ENCODE measurements at places on chromosomes 12 and 14.
A peak's percentile ranks its signal among the peaks of the same experiment; 100 is the strongest.

GRCh38 chr12:54725233-54725843, 77.2 kb upstream of the DCD start:
- no peak for DNase-seq

DNA sequence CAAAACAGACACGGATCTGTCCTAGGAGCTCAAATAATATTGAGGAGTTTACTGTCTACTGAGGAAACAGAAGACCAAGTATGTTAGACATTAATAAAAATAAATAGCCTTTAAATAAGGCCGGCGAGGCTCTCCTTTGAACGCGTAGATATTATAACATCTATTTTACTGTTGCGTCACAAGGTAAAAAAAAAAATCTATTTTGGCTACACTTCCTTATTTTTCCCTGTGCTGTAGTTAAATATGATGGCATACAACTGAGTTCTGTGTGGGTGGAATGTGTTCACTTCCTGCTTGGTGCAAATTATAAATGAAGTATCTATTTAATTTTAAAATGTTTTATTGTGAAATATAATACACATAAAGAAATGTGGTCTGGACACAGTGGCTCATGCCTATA, 17.2 kb upstream of the RAD52 start:
- DNase-seq = no peak

DNA sequence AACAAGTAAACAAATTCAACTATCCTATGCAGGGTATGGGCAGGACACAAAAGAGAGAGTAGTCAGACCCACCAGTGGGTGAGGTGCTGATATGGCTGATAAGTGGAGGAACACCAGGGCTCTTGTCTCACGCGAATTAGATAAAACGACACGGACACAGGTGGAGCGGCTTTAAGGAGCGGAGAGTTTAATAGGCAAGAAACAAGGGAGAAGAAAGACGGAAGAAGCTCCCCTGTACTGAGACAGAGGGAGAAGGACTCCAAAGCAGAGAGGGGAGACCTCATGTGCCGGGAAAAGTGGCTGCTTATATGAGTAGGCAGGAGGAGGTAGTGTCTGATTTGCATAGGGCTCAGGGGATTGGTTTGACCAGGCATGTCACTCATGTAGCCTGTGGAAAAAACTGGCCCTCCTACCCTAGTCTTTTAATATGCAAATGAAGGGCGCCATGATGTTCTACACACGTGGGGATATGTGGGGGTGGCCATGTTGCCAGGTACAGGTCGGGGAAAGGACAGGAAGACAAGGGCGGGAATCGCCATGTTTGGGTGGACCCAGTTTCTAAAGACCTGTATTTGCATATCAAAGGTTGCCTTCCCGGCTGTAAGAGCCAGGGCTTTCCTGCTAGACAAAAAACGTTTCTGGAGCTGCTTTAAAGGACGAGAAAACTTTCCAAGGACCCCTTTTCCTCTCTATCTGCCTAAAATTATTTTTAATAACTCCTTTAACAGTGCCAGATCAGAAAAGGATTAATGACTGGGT, 28.8 kb downstream of the RPGRIP1 start:
- peak; percentile 60 for DNase-seq

DNA sequence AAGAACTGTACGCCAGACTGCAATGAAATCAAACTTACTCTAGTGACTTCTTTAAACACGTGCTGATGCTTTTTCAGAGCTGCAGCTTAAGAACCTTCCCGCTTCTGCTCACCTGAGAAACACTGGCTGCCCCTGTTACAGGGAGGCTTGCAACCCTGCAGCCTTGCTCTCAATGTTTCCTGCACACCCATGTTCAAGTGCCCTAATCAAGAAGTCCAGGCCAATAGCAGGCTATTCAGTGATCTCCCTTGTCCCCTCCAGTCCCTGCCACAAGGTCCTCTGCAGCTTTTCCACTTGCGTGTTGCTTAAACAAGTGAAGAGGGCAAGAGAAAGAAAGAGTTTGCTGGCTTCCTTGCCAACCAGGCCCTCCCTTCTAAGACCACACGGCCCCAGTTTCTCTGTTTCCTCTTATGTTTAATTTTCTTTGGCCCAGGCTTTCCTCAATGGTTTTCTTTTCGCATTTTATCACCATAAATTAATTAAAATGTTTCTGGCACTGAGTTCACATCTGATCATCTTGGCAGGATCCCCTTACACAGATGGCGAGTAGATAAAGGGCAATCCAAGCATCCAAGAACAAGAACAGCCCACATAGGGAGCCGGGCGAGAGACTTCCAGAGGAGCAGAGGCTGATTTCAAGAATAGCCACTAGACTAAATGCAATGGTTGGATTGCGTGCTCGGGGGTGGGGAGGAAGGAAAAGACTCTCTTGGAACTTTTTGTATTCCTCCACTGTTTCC, 82.3 kb upstream of the CDKN3 start:
- no peak for DNase-seq

- DNase-seq = no peak
Measured at GRCh38 chr12:42216737-42217136, 21.3 kb downstream of the YAF2 start.

- DNase-seq = no peak
Measured at GRCh38 chr12:116444590-116444943, 114.6 kb upstream of the MAP1LC3B2 start.

DNA sequence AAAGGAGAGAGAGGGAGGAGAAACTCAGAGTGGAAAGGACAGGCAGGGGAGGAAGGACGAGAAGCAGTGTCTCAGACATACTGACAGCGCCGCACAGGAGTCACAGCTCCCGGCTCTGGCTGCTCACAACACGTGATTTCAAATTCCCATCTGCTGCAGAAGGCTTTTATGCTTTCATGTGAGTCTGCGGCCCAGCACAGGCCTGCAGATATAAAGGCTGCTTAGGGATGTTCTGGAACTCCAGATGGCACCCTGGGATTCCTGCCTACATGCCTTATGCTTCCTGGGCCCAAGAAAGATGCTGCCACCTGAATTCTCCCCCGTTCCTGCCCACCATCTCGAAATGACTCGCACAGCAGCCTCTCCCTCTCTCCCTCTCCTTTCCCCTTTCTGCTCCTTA, 89.6 kb downstream of the NUAK1 start:
- no peak for DNase-seq

GRCh38 chr12:102962986-102963385, 5.5 kb downstream of the ASCL1 start:
- no peak for DNase-seq

- no peak for DNase-seq
Measured at GRCh38 chr12:45663455-45663854, 66.1 kb upstream of the ARID2 start.

- no peak for DNase-seq
Measured at GRCh38 chr12:21538061-21538653, 12.1 kb downstream of the SPX start.

GRCh38 chr12:104505095-104505818, 48.5 kb downstream of the CHST11 start:
- DNase-seq = no peak

GRCh38 chr14:71478542-71478941, 453.7 kb upstream of the RGS6 start:
- no peak for DNase-seq

DNA sequence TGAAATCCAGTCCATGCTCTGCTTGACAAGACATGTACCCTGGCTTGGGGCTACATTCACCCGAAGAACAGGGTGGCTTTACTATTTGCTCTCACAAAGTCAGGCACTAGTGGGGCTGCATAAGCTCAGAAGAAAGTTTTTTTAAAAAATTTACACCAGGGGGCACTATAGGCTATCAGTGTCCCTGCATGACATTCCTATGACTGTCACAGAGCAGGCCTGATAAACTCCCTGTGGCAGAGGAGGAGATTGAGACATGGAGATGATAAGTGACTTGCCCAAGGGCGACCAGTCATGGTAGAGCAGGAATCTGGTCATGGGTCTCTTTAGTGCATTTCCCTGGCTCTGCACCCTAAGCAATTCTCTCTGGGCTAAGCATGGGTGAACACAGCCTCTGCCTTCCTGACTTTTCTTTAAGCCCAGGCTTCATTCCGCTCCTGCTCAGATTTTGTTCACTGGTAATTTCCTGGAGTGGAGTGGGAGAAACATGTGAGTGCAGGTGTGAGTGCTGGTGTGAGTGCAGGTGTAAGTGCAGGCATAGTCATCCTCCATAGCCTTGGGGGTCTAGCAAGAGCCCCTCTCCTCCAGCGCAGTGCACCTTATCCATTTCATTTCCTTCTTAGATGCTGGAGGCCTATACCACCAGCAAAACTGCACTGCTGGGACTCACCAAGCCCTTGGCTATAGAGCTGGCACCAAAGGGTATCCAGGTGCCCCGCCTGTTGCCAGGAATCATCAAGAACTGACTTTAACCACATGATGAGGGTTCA, 91.6 kb downstream of the DHRS2 start:
- no peak for DNase-seq

DNA sequence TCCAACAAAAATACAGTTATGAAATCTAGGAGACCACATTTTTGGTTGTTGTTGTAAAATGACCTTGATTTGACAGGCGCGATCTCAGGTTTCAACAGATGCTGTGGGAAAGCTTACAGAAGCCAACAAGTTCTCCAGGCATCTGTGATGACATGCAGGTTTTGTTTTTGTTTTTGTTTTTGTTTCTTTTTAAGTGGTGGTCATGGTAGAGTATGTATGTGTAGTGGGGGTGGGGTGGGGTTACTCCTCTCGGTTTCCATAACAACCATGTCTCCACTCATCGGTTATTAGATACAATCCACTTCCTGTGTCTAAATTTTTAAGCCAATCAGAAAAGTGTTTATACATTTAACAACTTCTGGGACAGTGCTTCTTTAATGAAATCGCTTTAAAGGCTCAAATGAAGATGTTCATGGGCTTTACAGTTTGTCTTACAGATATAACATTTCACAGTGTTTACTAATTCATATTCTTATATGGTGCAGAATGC, 199.9 kb upstream of the FOXN3 start:
- no peak for DNase-seq

GRCh38 chr12:84075991-84076390, 836.6 kb downstream of the SLC6A15 start:
- DNase-seq = no peak

DNA sequence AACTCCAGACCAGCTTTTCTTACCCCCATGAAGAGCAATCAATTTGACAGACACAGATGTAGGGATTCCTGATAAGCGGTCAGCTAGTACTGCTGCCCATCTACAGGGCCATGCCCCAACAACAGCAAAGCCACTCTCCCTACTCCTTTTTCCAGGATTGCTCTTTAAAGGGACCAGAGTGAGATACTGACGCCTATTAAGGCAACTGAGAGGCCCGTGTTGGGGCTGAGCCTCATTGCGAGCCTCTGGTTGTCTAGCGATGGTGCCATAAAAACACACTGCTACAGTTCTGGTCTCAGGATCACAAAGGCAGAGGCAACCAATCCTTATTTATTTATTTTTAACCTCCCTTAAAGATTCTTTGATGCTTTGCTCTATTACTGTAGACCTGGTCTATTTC, 31.1 kb downstream of the AK7 start:
- DNase-seq = no peak

GRCh38 chr14:68440820-68441219, 352.0 kb downstream of the ZFP36L1 start:
- DNase-seq = no peak

DNA sequence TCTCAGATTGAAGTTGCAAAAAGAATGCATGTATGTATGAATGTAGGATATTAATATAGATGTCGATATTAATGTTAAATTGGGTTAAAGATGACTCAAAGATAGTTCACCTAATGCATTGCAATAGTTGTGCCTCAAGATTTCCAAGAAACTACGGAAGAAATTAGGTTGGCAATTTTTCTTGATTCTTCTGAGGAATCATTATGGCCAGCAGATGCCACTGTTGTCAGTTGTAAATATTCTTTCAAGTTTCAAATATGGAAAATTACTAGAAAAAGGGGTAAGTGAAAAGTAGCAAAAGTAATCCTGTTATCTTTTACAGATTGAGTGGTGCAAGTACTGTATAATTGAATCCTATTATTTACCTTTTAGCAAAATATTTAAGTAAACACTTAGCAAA, 202.1 kb downstream of the ADAMTS20 start:
- no peak for DNase-seq

- DNase-seq = peak; percentile 87
Measured at GRCh38 chr12:57182918-57183575, 33.5 kb upstream of the NXPH4 start.

- DNase-seq = no peak
Measured at GRCh38 chr12:91094957-91095356, 16.3 kb downstream of the LUM start.

Data from right forelimb (tissue), 1 donor.